ENCODE measurements at places on chromosomes 11 and 22. TPM values are rescaled to one million over a fixed set of nuclear protein-coding genes. Genes with fewer than 3 reads are reported as not detected.

GRCh38 chr22:47780281-47780875, 1017.9 kb downstream of the TBC1D22A start:
- no peak for DNase-seq

GRCh38 chr11:117900720-117901440, 24.4 kb upstream of the FXYD6 start:
- DNase-seq, result no peak

- DNase-seq, result no peak
Observed at GRCh38 chr22:27393371-27393770, 408.2 kb downstream of the MN1 start.

GRCh38 chr22:38269466-38269865, 3.3 kb downstream of the TMEM184B start:
- DNase-seq, result no peak

GRCh38 chr11:99979042-99979441, 708.0 kb upstream of the ARHGAP42 start:
- DNase-seq, result no peak

GRCh38 chr22:33853200-33854097, 66.8 kb downstream of the LARGE1 start:
- DNase-seq, result peak; percentile 83

DNA sequence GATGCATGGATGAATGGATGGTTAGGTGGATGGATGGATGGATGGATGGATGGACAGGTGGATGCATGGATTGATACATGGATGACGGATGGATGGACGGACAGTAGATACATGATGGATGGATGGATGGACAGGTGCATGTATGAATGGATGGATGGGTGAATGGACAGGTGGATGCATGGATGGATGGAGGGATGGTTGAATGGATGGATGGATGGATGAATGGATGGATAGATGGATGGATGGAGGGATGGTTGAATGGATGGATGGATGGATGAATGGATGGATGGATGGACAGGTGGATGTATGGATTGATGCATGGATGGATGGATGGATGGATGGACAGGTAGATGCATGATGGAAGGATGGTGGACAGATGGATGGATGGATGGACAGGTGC, 51.7 kb downstream of the MACROD1 start:
- no peak for DNase-seq

The FSHB gene
- not detected for total RNA-seq

The PAX6 gene
- total RNA-seq, result 0.23 TPM
